Stimulated activated CD4-positive, alpha-beta T cell treated with anti-CD3 and anti-CD28 coated beads, Interleukin-4, amount 100 ng/mL, for 24 hours (primary cell): ENCODE measurements at places on chromosomes 11 and 22.

GRCh38 chr22:20224256-20224626 is 43.9 kb downstream of the RTN4R start:
- DNase-seq, result no peak

DNA sequence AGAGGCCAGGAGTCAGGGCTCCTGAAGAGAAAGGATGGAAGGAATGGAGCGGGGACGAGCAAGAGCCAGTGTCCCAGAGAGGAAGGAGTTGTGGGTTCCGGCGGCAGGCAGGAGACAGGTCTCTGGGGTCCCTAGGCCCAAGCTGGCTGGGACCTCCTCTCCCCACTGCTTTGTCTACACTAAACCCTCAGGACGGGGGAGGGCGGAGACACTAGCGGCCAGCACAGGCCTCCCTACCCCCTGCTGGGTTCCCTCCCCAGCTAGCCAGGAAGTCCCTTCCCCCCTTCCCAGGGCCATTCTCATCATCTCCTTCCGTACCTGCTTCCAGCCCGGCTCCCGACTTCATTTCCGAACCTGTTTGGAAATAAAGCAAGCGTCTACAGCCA is 79.5 kb downstream of the ST3GAL4 start:
- no peak for DNase-seq

- DNase-seq, result no peak
These were observed 18.2 kb downstream of the RTN4R start for GRCh38 chr22:20249797-20250354.

GRCh38 chr22:42343531-42344081 is 73.2 kb upstream of the TCF20 start:
- no peak for DNase-seq

- DNase-seq, result no peak
These were observed 1.8 kb upstream of the DDB2 start for GRCh38 chr11:47212938-47213337.

DNA sequence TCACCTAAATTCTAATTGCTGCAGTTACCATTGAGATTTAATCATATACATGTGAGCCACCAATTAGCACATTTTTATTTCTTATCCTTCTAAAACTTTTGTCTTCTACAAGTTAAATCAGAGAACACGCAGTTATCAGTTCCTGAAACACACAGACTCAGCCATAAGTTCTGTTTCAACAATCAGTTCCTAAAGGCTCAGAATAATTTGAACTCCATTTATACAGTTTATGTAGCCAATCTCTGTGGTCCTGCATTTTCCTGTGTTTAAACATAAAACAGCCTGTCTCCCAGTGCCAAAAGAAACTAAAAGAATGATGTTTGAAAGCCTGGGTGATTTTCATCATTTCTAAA is 2.9 kb downstream of the PLAAT3 start:
- no peak for DNase-seq

DNA sequence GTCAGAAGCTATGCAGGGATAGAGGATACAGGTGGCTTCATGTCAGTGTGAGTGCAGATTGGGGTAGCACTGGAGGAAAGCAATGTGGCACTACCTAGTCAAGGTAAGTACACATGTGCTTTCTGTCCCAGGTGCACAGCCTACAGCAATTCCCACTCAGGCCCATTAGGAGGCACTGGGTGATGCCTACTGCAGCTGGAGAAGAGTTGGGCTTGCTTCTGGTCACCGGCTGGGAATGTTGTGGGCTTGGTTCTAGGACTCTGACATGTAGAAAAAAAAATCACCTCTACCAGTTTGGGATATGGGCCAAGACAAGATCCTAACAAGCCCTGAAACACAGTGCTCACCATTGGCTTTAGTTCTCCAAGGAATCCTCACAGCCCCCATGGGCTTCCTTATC is 69.7 kb downstream of the TENM4 start:
- DNase-seq, result no peak

DNA sequence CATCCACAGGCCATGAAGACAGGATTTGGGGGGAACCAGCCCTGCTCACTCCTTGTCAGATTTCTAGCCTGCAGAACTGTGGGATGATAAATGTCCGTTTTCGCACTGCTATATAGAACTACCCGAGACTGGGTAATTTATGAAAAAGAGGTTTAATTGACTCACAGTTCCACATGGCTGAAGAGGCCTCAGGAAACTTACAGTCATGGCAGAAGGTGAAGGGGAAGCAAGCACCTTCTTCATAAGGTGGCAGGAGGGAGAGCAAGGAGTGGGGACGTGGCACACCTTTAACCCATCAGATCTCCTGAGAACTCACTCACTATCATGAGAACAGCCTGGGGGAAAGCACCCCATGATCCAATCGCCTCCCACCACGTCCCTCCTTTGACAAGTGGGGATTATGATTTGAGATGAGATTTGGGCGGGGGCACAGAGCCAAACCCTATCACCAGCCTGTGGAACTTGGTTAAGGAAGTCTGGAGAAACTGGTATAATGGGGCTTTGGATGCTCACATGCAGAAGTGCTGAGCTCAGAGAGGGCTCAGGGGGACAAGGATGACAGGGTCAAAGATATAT is 50.7 kb downstream of the MYEOV start:
- DNase-seq, result peak; percentile 2

DNA sequence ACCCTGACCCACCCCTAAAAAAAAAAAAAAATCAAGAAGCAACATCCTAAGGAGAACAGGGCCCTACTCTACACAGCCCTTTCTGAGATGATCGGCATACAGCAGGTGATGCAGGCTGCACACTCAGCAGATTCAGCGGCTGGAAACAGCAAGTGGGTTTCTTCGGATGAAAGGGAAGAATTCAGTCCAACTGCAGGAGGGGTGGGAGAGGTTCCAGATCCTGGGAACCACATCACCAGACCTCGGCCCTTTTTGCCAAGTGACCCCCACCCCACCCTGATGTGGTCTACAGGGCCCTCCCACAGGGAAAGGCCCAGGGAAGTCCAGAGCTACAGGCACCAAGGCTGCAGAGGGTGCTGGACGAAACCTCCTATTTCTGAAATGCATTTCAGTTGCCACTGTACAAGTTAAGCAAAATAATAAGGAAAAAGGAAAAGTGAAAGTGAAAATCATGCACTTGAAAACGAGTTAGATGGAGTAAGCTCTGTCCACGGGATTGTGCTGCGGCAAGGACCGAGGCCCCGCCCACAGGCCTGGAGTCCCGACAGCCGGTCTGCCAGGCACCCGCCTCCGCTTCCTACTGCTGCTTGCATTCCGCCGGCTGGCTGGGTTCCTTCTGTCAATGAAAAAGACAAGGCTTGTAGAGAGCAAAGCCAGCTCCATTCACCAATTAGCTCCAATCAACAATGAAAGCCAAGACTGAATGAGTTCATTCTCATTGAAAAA is 16.0 kb upstream of the PHLDA2 start:
- peak; percentile 49 for DNase-seq

DNA sequence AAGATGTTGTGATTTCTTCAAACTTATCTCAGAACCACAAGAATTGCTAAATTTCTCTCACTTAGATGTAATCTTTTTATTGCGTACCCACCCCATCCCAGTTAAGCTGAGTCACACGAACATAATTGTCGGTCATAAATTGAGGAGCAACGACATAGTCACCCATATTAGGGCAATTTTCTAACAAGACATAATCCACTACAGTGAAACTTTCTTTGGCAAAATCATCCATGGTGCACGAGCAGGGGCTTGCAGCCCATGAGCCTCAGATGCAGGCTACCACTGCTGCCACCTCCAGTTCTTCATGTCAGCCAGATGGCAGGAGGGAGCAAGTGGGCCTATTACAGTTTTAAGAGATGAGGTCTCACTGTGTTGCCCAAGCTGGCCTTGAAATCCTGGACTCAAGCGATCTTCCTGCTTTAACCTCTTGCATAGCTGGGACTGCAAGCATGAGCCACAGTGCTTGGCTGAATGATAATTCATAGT is 70.3 kb upstream of the GRK2 start:
- DNase-seq, result no peak

DNA sequence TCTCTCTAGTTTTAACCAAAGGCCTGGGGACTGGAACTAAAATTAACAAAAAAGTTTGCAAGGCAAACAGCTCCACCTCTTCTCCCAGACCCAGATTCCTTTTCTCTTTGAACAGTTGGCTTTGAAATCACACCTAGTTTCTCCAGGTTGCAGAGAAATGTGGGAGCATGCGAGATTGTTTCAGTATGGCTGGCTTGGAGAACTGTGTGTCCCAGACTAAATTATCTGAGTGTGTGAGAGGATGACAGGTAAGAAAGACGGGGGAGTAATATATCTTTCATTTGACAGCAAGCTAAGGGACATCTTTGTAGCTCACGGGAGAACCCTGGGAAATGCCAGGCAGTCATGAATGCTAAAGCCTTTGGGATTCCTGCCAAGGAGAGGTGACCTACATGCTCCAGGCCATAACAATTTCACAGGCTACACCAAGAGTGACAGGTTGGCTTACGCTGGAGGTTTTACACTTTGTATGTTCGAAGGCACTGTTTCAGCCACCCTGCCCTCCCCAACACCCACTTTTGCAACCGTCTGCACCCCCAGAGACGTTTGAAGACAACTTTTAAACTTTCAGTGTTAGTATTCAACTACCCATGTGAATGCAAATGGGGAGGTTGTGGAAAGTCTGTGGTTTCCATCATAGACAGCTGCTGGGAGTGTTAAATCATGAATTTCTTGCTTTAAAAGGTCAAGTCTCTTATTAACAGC is 109.3 kb upstream of the SNX19 start:
- DNase-seq, result no peak

GRCh38 chr11:77548552-77549445 is 41.0 kb upstream of the AQP11 start:
- DNase-seq, result no peak

- DNase-seq, result no peak
These were observed 745.7 kb downstream of the FAM181B start for GRCh38 chr11:81987829-81988472.

DNA sequence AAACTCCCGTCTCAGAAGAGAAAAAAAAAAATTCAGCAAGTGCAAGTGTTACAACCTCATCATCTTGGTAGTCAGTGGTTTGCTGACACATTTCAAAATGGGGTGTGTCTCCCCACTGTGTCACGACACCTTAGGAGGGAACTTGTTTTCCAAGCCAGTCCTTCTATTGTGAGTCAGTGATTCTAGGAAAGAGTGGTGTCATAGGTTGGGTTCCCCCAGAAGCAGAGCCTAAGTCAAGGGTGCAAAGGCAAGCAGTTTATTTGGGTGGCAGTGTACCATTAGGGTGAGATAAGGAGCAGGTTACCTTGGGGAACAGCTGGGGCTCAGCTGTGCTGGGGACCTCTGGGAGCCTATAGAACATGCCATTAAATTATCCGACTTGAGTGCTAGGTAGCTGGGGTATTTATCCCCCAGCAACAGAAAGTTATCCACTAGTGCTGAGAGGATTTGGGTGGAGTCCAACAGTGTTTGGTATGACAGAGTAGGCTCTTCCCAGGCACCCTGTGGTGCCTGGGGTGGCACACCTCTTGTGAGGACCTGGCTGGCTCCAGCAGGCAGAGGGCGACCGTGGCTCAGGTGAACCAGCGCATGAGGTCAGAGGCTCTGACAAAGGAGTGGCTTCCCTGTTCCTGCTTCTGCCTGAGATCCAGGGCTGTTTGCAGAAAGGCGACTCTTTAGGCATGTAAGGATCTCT is 41.7 kb downstream of the KIAA1671 start:
- peak; percentile 43 for DNase-seq

DNA sequence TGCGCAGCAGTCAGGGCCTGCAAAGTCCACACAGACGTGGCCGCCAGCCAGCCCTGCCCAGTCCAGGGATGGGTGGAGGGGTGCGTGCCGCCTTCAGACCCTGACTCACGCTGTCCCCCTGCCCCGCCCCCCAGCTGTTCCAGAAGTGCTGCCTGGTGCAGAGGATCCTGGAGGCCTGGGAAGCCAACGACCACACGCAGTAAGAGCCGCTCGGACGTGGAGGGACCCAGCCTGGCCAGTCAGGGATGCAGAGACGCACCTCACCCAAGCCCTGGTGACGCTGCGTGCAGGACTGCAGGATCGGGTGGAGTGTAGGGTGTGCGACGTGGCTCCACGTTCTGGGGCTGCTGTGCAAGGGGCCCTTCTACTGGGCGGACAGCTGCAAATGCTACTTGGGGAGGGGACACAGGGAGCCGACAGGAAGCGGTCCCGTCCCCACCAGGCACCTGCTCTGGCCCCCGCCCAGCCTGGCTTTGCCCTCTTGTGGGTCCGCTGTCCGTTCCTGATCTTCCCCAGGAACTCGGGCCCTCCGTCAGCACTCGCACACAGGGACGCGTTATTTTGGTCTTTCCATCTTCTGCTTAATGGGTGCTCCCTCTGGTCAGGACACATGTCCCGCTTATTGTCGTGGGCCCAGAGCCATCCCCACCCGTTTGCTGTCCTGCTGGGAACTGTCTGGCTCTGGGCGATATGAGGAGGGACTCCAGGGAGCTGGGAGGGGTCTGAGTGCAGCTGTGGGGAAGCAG is 42.5 kb downstream of the SBF1 start:
- no peak for DNase-seq

DNA sequence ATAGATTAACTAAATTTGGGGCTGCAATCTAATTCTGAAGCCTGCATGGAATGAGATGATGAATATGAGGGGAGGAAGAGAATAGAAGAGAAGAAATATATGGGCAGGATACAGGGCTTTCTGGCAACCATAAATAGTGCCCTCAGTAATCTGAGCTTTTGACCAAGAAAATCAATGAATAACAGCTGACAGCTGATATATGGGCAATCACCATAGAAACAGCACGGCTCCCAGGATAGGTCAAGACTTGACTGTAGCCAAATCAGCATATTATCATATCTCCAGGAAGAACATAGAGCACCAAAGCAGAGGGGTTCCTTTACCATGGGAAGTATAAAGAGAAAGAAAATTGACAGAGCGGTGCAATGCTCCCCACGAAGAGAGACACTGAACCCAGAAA is 643.8 kb upstream of the TENM4 start:
- no peak for DNase-seq

GRCh38 chr11:33912405-33913361 is 20.8 kb upstream of the LMO2 start:
- DNase-seq, result no peak

GRCh38 chr11:123375832-123376231 is 54.2 kb upstream of the GRAMD1B start:
- DNase-seq, result no peak

GRCh38 chr11:107819361-107820014 is 39.1 kb downstream of the SLC35F2 start:
- DNase-seq, result no peak

DNA sequence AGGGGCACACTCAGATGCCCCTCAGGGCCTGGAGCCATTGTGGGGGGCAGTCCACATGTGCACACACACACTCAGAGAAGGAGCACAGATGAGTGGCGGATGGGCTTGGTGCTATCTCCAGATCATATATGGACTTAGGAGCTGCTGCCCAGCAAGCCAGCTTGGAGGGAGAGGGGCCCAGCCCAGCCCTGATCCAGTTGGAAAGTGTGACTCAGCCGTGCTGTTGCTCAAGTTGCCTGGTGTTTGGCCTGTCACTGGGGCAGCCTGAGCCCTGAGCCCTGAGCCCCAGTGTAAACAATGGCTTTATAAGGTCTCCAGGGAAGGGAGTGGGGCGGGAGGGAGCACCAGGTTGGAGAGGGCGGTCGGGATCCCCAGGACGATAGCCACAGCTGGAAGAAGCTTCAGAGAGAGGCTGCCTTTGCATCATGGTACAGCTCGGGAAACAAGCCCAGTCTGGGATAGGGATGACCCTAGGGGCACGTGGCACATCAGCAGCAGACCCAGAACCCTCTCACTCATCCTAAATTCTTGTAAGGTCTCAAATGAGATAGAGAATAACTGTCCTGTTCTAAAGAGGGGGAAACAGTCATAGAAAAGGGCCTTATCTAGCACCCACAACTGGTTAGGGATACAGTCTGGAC is 4.8 kb downstream of the SELENOM start:
- no peak for DNase-seq

- DNase-seq, result no peak
These were observed 669 bp downstream of the KDM4D start for GRCh38 chr11:94974178-94974577.
